GM23338 (cell line): ENCODE measurements at places on chromosomes 3 and 15. TPM values are rescaled to one million over a fixed set of nuclear protein-coding genes. Genes with fewer than 3 reads are reported as not detected.

- DNase-seq = no peak
These were observed 826 bp downstream of the DBR1 start for GRCh38 chr3:138173769-138174420.

DNA sequence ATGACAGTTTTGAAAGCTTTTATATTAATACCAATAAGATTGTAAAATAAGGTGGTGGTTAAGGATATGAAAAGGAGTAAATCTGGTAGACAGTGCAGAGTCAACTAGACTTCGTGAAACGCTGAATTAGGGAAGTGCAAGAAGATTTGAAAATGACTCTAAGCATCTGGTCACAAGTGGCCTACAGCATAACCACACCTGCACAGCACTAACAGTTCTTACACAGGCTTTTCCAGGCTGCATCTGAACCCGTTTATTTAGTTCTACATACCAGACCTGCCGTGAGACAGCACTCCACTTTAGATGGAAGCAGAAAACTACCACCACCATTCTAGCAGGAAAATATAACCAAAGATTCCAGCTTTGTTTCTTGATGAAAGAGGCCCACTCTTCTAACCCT lies 1.9 kb downstream of the DMXL2 start:
- no peak for DNase-seq

DNA sequence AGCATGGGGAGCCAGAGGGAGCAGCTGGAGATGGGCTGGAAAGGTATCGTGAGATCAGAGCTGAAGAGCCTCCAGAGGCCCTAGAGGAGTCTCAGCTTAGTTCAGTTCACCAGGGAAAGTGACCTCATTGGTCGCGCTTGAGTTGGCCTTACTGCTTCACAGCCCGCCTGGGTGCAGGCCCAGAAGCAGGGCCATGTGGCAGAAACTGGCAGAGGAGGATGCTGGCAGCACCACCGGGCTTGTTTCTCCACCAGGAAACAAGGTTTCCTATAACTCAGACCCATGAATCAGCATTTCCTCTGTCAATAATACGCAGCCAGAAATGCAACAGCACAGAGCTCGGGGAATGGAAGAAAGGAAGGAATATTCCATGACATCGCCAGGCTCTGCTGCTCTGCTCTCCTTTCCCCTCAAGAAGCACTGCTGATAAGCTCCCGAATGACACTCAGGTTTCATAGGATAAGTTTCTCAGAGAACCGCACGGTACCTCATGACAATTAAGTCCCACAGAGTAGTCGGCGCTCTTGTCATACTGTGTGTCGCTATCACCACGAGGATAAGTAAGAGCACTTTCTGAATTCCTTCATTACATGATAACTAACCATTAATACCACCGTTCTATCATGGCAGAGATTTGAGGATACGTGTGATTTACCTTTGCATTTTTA lies 147.1 kb upstream of the LPP start:
- no peak for DNase-seq

GRCh38 chr3:115712871-115713270 lies 89.6 kb downstream of the GAP43 start:
- no peak for DNase-seq

GRCh38 chr3:189537135-189537534 lies 94.1 kb upstream of the TP63 start:
- no peak for DNase-seq

DNA sequence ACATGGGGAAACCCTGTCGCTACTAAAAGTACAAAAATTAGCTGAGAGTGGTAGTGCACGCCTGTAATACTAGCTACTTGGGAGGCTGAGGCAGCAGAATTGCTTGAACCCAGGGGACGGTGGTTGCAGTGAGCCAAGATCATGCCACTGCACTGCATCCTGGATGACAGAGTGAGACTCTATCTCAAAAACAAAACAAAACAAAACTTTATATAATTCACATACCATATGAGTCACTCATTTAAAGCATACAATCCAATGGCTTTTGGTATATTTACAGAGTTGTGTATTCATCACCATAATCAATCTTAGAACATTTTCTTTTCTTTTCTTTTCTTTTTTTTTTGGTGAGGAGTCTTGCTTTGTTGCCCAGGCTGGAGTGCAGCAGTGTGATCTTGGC lies 8.7 kb downstream of the PXK start:
- DNase-seq = no peak

GRCh38 chr3:112498914-112499711 lies at the start of gene BTLA:
TSS of gene BTLA (minus strand) at chr3:112499472. CDS start at chr3:112499358, 114 bp downstream.
- DNase-seq = no peak

DNA sequence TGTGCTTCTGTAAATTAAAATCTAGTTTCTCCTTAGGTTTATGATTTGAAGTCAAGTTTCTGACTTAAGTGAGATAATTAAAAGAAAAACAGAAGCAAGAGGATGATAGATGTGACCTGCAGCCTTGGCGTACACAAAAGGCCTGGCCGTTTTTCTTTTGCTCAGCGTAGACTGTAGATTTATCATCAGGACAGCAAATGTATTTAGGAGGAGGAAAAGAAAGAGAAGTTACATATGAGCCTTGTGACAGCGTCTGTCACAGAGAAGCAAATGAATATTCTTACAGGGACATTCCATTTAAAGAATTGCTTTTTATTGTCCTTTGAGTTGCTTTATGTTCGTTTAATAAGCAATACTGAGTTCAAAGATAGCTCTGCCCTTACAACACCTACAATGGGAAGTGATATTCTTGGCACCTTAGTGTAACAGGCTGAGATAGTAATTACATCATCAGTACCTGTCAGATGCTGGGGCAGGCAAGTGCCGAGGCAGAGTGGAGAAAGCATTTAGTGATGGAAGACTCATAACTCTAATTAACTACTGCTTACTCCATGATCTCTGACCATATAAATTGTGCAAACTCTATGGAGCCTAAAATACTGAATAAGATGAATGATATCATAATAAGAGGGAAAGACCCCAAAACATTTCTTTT lies 311.5 kb downstream of the MFSD1 start:
- no peak for DNase-seq

DNA sequence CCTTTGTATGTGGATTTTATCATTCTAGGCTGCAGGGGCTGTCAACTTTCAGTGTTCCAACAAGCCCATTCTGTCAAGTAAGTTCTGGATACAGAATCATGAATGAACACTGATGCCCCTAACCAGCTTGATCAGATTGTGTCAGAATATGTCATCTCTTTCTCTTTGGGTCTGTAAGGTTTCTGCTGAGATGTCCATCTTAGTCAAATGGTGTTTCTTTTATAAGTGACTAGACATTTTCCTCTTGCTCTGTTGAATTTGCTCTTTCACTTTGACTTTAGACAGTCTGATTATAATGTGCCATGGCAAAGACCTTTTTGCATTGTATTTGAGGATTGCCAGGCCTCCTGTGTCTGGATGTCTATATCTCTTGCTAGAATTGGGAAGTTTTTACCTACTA lies 660.9 kb upstream of the CBLB start:
- DNase-seq = no peak

DNA sequence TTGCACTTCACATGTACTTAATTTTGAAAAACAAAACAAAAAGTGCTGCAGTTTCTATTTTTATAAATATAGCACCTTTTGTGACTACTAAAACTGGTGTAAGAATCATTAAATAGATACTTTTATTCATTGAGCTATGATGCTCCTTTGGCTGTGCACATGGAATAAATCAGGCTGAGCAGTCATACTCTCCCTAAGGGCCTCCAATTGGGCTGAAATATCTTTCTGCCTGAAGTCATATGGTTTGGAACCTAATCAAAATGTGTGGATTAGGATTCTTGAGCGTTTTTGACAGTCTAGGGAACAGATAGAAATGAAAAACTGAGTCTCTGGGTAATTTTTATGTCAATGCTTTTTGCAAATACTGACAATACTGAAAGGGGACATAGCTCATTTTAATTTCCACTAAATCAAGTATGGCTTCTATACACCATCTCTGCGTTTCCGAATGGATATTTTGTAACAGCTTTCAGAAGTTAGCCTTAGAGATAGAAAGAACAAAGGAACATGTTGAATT lies 392.2 kb upstream of the ROBO1 start:
- DNase-seq = no peak

DNA sequence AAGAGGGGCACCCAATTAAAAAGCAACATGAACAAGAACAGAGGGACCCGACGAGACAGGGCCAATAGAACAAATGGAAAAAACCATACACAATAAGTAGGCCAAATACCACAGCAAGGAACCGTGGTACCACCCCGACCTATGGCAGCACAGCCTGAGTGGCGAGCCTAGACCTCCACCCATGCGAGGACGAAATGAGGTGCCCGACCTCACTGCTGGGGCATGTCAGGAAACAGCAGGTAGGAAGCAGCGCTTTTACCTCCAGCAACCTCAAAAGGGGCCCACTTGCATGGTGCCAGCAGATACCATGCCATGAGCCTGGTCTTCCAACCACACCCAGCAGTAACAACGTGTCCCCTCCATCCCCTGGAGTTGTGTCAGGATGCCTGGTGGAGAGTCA lies 77.9 kb downstream of the PCSK6 start:
- no peak for DNase-seq

GRCh38 chr3:53629402-53629723 lies 135.0 kb downstream of the CACNA1D start:
- no peak for DNase-seq

DNA sequence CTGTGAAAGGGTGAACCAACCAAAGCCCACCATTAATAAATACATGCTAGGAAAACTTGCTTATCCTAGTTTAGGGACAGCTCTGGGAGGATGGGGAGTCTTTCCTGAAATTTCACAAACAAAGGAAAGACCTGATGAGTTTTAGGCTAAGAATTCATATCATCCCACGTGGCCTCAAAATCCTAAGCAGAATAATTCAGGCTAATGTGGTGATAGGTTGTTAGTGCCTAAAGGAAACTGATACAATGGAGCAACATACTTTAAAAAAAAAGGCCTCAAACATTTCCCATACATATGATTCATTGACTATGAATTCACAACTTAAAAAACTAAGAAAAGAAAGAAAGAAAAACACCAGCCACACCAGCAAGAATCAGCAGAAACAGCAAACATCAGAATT lies 126.9 kb upstream of the CNTN4 start:
- DNase-seq = no peak

DNA sequence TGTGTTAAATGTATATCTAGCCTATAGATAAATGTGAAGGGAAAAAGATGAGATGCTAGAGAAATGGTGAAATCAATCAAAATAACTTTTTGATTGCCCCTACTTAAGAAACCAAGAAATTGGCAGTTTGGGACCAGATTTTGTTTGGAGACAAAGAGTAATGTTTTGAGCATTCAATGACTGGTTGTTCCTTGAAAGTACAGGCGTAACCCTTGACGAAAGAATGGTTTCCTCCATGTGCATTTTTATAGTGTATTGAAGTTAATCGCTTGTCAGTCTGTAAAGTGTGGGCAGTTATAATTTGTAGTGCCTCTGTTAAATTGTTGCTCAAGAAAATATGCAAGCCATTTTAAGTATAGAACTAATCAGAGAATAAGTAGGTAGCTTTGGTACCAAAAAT lies 1.2 kb downstream of the KIF23 start:
- no peak for DNase-seq

DNA sequence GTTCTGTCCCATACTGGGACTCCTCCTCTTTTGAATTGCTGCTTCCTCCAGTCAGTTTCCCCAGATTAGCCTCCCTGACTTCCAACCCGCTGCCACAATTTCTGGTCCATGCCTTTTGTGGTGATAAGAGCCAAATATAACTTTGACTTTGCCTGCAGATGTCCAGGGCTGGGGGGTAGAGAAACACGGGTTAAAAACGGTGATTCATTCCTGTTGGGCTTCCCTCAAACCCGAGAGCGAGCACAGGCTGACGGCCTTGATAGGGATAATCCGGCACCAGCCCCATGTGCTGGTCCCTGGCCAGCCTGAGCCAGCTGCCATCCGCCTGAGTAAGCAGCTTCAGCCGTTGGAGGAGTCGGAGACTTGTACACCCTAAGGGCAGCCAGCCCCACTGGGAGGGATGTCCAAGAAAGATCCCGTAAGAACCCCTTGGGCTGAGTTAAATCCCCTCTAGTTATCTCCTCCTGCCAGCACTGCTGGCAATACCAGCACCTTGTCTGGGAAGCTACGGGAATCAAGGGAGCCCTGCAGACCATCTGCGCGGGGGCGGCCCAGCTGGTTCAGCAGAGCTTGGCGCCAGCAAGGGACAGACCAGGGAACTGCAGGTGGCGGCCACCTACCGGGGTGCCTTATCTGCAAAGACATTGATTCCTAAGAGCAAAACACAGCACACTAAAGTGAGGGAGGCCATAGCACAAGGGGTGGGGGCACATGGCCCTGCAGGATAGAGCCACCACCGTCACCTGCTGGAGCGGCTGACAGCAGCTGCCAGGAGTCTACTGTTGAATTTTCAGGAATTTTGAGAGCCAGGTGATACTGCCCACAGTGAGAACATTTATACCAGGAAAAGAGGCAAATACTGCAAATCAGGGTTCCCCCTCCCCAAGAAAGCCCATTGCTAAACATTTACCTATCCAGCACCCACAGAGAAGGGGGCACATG lies 18.1 kb downstream of the CSPG4 start:
- peak; percentile 69 for DNase-seq

DNA sequence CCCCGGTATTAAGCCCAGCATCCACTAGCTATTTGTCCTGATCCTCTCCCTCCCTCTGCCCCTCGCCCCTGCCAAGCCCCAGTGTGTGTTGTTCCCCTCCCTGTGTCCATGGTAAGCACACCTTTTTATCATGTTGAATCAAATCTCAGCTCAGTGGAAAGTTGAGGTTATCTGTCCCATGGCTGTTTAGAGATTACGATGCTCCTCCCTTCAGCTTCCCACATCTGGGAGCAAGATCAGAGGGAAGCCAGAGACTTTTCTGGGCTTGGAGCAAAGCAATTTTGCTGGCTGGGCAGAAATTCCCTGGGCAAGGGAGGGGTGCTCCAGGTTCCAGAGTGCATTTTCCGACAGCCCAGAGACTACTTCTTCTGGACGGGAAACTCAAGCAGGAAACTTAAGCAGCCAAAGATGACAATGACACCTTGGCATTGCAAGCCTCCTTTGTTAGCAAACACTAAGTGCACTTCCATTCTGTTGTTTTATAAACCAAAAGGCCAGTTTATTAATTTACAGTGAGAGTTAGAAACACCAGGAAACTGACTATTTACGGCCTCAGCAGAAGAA lies 104.5 kb downstream of the MESD start:
- no peak for DNase-seq

DNA sequence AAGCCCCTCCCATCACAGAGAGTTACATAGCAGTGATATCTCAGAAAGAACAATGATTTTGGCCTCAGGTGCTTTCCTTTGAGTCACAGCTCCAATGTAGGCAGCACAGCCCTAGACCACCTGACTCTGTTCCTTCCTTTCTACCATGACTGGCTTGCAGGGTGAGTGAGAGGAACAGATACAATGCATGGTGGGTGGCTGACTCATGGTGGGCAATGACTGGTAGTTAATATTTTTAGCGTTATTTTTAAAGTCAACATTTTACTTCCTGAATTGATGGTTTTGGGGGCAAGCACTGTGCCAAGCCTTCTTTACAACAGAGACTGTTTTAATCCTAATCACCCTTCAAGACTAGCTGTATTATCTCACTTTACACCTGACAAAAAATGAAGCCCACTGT lies 32.8 kb upstream of the ST3GAL6 start:
- DNase-seq = no peak

GRCh38 chr15:92636401-92636907 lies 19.1 kb downstream of the FAM174B start:
- DNase-seq = no peak

ECE2 gene
- 0.48 TPM in 1 of 2 replicates, not detected in the other for polyA plus RNA-seq

AAGAB gene
- 19.1 and 20.8 TPM in 2 replicates for polyA plus RNA-seq

CLDN18 gene
- polyA plus RNA-seq = 0.19 TPM in 1 of 2 replicates, not detected in the other

HRG gene
- not detected in 2 replicates for polyA plus RNA-seq

GRK7 gene
- polyA plus RNA-seq = not detected in 2 replicates

FBXL22 gene
- polyA plus RNA-seq = 0.26 and 1.2 TPM in 2 replicates

NANOGP8 gene
- 8.5 and 9.2 TPM in 2 replicates for polyA plus RNA-seq

TPRA1 gene
- polyA plus RNA-seq = 16.7 and 19.4 TPM in 2 replicates

RASL12 gene
- 4.5 and 5.4 TPM in 2 replicates for polyA plus RNA-seq

EIF4E3 gene
- polyA plus RNA-seq = 5.8 and 6.0 TPM in 2 replicates

CIAO2A gene
- polyA plus RNA-seq = 318 and 366 TPM in 2 replicates
